Tibial nerve (tissue), 4 donors: ENCODE measurements at places on chromosomes 1 and 21.

DNA sequence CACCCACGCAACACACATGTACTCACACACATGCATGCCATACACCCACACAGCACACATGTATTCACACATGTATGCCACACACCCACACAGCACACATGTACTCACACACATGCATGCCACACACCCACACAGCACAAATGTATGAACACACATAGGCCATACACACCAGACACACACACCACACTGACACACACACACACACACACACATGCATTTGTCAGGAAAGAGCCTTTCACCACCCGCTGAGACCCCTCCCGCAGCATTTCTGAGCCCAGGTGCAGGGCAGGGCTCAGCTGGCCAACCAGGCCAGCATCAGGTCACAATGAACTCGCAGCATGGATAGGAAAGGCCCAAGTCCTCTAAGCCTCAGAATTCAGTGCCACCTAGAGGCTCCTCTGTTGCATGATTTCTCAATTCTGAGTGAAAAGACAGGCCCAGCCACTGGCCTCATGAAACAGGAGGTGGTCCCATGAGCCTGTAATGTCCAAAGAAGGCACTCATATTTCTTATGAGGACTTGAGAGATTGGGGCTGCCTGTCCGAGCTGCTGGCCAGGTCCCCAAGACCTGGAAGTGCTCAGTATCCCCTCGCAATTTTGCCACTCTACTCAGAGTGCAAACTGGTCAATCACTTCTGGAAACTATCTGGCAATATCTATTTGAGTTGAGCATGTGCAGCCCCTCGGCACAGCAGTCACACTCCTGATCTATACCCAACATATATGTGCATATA, 57.3 kb downstream of the PSMG1 start:
- DNase-seq = no peak

DNA sequence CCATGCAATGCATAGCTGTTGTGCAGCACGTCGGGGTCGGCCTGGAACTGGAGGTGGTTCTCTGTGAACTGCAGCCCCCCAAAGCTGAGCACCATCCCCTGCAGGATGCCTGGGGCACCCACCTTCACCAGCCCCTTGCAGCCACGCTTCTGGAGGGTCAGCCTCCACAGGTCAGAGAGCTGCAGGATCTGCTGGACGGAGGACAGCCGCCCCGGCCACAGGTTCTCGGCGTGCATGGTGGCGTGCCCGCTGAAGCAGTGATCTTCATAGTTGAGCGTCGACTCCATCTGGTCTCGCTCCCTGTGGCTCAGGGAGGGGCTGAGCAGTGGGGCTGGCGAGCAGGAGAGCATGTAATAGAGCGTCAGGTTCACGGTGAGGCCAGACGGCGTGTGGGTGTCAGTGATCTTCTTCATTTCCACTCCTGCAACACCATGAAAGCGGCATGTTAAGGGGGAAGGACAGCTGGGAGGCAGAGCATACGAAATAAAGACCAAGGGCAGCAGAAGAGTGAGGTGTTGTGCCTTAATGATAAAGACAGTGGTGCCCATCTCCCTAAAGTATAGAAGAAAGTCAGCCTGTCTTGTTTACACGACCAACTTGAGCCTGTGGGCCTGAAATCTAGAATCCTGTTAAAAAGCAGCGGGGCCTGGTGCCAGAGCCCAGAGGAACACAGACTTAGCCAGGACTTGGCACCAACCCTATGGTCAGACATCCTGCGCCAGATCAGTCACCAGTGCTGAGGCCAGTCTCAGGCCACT, 3.0 kb downstream of the KIAA2013 start:
- no peak for DNase-seq

GRCh38 chr1:3695326-3696217, 43.3 kb downstream of the TP73 start:
- DNase-seq = no peak

- DNase-seq = no peak
These were observed 15.4 kb upstream of the TENT5C start for GRCh38 chr1:117590273-117590925.

DNA sequence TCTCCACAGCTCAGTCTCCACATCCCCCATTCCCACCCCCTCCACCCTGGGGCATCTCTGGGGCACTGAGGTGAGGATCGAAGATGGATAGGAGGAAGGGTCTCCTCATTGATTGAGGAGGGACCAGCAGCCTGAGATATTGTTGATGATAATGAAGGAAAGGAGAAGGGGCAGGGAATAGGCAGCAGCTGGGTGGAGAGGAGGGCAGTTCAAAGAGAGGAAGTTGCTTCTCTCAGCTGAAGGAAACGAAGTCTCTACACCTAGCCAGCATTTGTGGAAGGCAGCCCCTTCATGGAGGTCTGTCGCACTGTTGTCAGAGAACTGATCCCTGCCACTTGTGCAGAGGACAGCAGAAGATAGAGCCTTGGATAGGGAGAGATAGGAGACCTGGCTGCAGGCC, 5.7 kb downstream of the KNCN start:
- DNase-seq = no peak

DNA sequence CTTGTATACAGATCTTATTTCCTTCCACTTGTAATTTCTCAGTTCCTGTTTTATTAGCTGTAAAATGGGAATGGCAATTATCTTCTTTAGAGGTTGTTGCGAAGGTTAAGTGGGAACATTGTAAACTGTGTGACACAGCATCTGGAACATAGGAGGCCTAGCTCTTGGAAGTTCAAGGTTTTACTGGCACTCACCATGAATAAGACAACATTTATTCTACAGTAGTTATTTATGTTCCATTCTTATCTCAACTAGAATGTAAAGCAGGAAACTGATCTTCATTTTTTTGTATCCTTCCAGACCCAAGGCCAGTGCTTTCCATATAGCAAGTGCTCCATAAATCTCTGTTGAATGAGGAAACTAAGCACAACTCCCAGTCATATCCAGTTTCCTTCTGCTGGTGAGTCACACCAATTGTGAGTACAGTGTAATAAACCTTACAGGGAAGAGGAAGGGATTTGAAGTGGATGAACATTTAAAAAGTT, 1.4 kb downstream of the BCL10 start:
- DNase-seq = no peak

DNA sequence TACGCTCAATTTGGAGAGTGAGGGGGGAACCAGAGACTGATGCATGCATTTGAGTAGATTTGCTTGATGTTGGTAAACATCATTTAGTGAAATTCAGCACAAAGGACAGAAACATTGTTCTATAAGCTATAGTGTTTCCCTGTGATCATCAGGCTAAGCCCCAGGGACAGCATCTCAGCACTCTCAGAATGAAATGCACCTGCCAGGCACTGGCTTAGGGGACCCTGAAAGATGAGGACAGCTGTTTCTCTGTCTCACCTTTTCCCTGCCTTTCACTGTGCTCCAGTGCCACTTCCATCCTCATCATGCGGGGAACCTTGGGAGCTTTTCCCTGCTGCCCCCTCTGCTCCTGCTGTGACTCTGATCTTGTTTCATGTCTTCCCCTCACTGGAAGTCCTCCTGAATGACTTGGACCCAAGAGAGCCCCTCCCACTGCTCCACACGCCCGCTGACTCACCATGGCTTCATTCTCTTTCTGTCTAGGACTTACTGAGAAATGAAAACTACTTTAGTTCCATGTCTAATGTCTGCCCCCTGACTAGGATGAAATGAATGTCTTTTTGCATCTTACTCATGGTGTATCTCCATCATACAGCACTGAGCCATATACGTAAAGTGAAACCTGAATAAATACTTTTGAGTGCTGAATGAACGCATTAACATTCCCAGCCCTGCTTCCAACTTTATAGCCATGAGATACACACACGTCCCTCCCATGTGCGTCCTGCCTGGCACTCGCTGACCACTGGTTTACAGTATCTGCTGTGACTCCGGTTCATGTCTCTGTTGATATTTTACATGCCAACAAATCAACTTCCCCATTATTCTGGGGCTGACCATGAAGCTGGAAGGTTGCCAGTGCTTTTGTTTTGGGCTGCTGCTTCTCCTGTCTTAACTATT, 182.0 kb downstream of the PCP4 start:
- DNase-seq = peak; percentile 17

GRCh38 chr21:14491269-14491681, 54.8 kb downstream of the SAMSN1 start:
- no peak for DNase-seq

GRCh38 chr1:234774971-234775370, 165.0 kb upstream of the IRF2BP2 start:
- DNase-seq = no peak
